Stromal cell of bone marrow (primary cell): ENCODE measurements at places on chromosomes 3 and 15.

DNA sequence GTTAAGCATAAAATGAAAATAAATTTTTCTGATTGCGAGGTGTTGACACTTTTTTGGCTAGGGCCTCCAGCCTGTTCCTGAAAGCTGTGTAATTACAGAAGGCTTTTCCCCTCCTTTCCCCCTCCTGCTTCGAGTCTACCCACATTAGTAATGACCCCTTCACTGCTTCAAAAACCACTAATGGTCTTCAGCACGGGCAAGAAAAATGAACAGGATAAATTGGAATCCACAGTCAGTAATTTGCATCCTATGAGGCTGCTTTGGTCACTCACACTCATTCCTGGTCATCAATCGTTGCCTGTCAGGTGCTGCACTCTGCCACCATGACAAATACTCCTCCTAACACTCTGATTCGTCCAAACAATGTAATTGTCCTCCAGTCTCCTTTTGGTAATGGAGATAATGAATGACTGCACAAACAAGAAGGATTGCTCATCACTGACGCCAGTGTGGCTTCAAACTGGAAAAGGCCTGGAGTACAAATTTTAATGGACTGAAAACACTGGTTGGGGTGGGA lies 148.6 kb downstream of the MEIS2 start:
- peak; percentile 34 for DNase-seq

DNA sequence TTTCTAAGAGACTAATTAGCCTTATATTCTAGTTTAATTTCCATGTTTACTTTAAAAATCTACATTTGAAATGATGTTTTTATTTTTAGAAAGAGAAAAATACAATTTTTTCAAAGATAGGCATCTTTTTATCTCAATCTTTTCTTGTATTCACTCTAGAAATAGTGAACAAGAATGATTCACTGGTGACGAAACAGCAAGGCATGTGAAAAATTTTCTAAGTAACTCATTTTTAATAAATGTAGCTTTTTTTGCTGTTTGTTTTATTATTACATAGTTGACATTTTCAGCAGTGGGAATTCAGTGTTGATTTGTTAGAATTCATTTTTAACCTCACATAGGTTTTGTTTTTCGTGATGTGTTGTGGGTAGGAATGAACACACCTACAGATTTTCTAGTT lies 1226.4 kb downstream of the NSUN3 start:
- peak; percentile 38 for DNase-seq

- DNase-seq, result no peak
Observed at GRCh38 chr3:26652164-26652563, 29.6 kb downstream of the LRRC3B start.

- DNase-seq, result no peak
Observed at GRCh38 chr15:34014556-34014955, 24.4 kb downstream of the AVEN start.

DNA sequence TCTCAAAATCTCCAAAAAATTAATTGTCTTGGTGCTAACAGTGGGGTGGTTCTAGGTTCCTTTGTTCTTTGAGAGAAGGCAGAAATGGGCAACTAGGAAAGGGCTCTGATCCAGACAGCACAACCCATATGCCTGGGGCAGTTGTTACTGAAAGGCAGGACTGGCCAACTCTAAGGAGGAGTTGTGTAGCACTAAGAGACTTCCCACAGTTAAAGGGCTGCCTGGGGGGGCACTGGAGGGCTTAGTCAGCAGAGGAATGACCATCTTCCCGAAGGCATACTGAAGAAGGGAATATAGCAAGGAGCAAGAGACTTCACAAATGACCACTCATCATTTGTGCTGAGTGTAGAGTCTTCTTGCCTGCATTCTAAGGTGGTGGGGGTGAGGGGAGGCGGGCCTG lies 15.8 kb downstream of the ILDR1 start:
- no peak for DNase-seq

DNA sequence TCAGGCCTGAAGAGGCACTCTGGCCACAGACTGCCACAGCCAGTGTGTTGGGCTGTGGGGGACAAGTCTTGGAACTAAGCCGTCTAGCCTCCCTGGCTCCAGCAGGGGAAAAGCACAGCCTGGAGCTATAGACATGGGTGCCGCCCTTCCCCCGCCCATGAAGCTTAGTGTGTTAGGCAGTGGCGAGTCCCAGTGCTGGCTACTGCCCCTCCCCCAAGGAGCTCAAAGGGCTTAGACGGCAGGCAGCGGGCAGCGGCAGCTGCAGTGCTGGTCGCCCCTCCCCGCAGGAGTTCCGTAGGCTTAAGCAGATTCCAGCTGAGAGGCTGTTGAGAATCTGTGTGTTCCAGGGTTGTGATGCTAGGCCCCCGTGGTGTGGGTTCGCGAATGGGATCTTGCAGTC lies 135.8 kb upstream of the RORA start:
- no peak for DNase-seq
